Upper lobe of right lung (tissue), 1 donor: ENCODE measurements at places on chromosomes 7 and 10. TPM values are rescaled to one million over a fixed set of nuclear protein-coding genes. Genes with fewer than 3 reads are reported as not detected.

GRCh38 chr10:118383063-118383689, 41.1 kb upstream of the FAM204A start:
- no peak for DNase-seq

DNA sequence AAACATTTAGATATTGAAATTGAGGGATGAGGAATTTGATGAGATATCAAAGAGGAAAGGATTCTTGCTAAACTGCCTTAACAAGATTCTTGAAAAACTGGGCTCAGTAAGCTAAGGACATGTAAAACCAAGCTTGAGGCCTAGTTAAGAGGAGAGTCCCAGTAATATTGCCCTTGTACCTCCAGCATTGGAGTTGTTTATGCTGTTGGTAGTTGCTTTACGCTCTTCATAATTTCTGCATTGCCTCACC, 156.1 kb upstream of the TRIM24 start:
- no peak for DNase-seq

- DNase-seq, result no peak
Observed at GRCh38 chr10:129321727-129322126, 145.3 kb upstream of the MGMT start.

- DNase-seq, result peak; percentile 44
Observed at GRCh38 chr10:80474941-80475340, 20.8 kb downstream of the TSPAN14 start.

GRCh38 chr10:30445711-30446110, 11.7 kb downstream of the MAP3K8 start:
- no peak for DNase-seq

DNA sequence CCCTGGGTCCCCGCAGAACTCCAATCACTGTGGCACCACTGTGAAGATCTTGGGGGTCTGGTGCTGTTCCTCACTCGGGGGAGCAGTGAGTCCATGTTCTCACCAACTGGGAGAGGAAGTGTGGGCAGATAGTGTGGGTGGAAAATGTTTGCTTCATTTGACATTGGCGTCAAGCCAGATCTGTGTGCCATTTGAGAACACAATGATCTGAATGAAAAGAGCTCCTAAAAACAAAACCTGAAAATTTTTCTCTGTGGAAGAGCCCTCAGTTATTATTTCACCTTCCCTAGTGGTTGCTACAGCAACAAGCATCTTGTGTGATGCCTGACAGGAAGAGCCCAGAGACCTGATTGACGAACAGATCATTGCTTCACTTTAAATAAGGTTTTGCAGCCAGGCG, 125.6 kb downstream of the VIPR2 start:
- DNase-seq, result no peak

GRCh38 chr7:116173051-116174028, 37.0 kb upstream of the TES start:
- no peak for DNase-seq

GRCh38 chr10:127420138-127420684, 128.9 kb upstream of the NPS start:
- DNase-seq, result peak; percentile 34

- no peak for DNase-seq
Observed at GRCh38 chr7:41745451-41745850, 42.6 kb upstream of the INHBA start.

DNA sequence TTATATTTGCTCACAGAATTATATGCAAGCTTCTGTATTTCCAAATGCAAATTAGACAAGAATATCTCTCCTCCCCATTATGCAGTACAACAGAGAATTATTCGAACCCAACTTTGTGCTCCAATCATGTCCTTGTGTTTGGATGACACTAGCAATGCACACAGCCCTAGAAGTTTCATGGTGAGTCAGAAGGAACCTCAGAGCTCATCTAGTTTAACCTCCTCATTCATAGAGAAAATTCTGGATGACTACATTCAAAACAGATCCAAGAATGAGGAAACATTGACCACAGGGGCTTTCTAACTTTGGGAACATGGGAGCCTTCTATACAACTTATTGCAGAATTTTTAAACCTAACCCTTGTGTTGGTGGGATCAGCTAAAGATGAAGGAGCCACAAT, 12.8 kb upstream of the ARID5B start:
- DNase-seq, result no peak

DNA sequence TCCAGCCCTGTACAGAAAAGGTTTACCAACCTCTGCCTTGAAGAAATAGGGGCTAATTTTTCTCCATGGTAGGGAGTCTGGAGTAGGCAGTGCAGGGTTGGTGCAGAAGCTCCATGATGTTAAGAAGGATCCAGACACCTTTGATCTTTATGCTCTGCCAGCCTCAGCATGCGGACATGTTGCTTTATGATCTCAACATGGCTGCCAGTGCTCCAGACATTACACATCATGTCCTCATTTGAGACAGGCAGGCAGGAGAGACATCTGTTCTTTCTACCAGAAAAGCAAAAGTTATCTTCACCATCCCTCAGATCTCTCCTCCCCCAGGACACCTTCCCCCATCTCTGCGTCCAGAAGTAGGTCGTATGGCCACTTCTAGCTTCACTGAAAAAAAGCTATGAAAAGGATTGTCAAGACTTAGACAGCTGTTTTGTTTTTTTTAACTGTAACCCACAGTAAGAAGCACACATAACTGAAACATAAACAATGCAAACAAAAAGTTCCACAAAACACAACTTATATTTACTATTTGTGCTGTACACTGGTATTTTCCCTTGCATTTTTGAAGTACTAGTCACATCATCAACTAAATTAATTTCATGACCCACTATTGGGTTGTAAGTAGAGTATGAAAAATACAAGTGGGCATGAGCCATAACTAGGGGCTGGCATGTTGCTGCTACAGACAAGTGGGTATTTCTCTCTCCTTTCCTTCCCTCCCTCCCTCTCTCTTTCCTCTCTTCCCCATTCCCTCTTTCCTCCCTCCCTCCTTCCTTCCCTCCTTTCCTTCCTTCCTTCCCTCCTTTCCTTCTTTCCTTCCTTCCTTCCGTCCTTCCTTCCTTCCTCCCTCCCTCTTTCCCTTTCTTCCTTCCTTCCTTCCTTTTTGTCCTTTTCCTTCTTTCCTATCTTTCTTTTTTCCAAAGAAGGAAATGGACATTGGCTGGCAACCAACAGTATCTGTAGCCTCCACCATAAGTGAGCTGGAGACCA, 2.6 kb upstream of the RASSF4 start:
- no peak for DNase-seq

DNA sequence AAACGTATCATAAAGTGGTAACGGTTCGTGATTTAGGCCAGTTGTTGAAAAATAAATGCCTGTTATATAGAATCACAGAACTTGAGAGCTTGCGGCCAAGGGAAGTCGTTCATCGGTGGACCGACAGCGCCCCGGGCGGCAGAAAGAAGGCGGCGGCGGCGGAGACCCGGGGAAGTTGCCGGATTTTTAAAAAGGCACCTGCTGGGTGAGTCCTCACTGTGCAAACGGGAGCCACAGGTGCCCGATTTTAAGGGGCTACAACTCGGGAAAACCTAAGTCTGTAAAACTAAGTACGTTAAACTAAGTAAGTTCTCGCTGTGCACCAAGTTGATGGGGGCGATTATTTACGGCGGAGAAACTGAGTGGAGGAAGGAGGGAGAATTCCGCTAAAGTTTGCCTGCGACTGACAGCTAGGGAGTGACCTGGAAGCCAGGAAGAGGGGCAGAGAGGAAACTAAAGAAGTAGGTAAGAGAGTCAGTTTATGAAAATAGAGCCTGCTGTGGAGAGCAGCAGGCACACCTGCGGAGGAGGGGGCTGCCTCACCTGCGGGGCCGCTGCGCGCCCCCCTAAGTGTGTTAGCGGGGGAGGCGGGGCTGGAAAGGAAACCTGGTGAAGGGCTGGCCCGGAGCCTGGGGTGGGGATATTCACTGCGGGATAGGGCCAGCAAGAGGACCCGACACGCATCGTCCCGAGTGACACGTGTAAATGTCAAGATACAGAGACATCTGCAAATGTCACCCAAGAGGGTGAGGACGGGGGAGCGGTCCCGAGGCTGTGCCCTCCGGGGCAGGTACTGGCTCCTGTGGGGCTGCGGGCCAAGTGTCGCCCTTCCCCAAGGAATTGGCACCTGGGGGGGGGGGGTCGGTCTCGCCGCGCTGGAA, 996 bp downstream of the ADAM12 start:
- peak; percentile 83 for DNase-seq

DNA sequence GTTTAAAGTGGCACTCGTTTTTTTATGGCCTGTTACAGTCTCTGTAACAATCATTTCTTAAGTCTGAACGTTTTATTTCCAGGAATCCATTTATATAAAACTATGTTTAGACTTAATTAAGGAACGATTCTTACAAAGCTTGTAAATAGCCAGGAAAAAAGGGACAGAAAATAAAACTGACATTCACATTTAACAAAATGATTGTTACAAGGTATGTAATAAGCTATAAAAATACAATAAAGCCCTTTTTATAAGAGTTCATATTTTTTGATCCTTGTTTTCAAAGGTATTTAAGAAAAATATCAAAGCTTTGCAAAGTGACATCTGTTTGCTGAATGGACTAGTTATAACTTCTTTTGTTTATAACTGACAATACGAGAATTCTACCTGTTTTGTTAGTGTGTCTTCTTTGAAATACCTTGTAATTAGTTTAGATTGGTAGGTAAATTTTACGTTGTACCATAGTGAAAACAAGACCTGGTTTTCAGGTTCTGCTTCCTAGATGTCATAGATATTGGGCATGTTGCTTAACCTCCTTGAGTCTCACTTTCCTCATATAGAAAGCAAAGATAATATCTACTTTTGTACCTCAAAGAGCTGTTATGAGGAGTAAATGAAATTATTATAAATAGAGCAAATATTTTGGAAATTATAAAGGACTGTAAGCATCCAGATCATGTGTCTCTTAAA, 25.8 kb downstream of the BTRC start:
- DNase-seq, result no peak

DNA sequence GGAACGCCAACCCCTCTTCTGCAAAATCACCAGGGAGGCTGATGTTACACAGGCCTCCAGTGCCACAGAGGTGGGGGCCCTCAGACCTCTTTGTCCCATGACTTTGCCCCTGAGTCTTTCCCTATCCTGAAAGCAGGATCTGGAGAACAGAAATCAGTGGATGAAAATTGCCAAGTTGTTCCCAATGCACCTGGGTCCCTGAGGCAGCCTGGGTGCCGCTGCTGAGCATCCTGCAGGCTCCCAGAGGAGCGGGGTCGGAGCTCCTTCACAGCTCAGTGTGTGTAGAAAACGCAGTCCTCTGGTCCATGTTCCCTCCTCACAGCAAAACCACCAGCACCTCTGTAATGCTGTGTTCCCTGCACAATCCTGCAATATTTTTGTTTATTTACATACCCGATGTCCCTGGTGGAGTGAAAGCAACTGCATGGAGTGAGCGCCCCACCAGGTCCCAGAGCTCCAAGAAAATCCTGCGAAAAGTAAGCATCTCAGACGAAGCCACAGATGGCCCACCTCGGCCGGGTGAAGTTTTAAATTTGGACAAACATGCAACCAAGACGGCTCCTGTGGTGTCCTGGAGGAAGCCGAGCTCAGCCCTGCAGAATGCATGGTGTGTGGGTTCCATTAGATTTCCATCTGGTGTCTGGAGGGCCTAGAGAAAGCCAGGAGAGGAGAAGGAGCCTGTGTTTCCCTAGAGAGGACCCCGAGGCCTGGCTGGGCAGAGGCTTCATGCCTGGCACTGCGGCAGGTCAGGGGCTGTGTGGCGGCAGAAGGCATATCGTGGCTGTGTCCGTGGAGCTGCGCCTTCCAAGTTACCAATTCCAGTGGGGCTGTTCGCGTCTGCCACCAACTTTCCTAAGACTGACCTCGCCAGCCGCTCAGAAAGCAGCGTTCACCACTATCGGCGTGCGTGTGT, 235.2 kb downstream of the WDR37 start:
- DNase-seq, result no peak

DNA sequence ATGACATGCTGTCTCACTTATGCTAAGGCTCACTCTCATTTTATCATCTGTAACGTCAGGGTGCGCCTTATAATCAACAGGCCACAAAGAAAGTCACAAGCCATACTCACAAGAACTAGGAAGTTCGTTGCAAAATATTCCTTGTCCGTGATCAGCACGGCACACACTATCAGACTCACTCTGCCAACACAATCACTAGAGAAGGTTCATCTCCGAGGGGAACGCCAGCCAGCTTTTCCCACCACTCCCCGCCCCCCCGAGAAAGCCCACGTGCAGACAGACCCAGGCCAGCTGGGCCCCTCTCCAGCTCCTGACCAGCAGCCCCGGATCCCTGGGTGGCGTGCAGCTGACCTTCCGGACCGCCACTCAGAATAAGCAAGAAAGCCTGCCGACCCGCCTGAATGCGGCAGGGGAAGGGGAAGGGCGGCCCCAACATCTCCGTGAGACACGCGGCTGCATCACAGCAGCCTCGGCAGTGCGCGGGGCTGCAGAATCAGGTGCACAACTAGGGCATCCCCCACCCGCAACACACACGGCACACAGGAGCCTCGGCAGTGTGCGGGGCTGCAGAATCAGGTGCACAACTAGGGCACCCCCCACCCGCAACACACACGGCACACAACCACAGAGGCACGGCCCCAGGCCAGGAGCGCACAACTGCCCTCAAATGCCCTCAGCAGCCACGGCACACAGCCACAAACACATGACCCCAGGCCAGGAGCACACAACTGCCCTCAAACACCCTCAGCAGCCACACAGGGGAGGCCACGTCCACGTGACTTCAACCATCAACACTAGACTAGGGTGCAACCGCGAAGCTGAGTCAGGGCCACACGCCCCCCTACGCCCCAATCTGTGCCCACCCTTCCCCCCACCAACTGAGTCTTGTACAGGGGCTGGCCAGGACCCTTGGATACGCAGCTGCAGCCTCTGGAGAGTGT, 2.5 kb upstream of the GPR146 start:
- no peak for DNase-seq

DNA sequence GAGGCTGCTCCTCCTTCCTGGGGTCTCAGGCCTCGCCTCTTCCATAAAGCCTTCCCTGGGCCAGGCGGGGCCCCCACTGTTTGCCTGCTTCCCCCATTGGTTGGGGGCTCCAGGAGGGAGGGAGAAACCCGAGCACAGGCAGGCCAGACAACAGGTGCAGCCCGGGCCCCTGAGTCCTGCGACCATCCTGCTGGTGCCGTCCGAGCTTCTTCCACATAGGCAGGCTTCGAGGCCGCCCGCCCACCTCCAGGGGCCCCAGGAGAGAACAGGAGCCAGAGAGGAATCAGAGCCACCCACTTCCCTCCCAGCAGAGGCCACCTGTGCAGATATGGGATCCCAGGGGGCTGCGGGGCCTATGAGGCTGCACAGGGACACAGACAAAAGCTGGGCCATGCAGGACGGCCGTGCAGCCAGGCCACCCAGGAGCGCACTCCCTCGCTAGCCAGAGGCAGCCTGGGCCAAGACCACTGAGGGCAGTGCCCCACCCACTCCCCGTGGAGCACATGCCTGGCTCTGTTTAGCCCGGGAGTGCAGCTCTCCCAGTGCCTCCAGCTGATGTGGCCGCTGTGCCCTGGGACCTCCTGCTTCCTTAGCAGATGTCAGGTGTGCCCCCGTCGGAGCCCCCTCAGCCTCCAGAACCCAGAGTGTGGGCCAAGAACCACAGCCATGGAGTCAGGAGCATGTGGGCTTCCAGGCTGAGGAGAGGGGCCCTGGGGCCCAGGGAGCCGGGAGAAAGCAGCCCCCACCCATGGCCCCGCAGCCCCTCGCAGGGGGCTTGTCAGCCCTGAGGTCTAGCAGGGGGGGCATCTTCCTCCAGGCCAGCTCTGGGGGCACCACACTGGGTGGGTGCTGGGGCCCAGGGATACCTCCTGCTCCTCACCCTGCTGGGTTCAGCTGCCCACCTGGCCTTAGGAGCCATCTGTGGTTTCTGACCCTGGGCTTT, 59.9 kb upstream of the INPP5A start:
- DNase-seq, result peak; percentile 57

GRCh38 chr7:150368884-150369747, 494 bp downstream of the REPIN1 start:
- peak; percentile 84 for DNase-seq

The PANK1 gene
- 8.0 TPM for total RNA-seq

The AGR2 gene
- 66.3 TPM for total RNA-seq

The LRRD1 gene
- not detected for total RNA-seq

The GPC2 gene
- total RNA-seq, result 0.49 TPM

The SPDYE9 gene
- total RNA-seq, result not detected

The NOD1 gene
- 43.5 TPM for total RNA-seq
